NCI-H69 (cell line): ENCODE measurements at places on chromosomes 13 and 19.

GRCh38 chr19:10201176-10201575, 6.4 kb upstream of the DNMT1 start:
- no peak for DNase-seq

GRCh38 chr19:27775395-27775794, 1437.6 kb downstream of the UQCRFS1 start:
- no peak for DNase-seq

- DNase-seq = no peak
Measured at GRCh38 chr13:72868229-72868628, 86.3 kb downstream of the PIBF1 start.

- DNase-seq = no peak
Measured at GRCh38 chr13:26952551-26953143, 192.1 kb upstream of the GPR12 start.

DNA sequence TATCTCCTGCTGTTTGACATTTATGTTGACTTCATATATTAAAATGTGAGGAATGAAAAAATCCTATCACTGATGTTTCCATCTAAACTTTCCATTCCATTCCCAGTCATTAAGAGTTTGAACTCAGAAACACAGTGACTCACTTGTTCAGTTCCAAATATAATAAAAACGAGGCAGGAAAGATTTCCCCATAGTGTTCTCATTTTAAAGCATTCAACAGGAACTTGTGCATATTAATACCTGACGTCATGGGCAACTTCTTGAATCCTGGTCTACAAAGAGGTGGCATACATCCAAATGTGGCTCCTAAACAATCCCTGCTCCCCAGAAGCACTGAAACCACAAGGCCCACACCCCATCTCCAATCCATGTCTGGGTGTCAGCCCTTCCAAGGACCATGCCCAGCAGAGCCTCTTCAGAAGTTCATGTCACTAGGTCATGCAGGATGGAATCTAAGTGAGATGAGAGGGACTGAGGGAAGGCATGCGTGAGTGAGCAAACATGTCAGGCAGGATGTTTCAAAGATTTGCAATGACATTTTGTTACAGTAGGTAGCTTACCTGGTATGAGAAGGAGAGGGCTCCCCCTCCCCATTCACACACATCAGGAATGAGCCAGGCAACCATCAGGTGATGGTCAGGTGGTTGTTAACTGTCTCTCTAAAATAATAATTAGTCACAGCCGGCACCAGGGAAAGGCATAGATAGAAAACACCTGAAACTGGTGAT, 9.4 kb upstream of the ERVV-2 start:
- DNase-seq = peak; percentile 48

DNA sequence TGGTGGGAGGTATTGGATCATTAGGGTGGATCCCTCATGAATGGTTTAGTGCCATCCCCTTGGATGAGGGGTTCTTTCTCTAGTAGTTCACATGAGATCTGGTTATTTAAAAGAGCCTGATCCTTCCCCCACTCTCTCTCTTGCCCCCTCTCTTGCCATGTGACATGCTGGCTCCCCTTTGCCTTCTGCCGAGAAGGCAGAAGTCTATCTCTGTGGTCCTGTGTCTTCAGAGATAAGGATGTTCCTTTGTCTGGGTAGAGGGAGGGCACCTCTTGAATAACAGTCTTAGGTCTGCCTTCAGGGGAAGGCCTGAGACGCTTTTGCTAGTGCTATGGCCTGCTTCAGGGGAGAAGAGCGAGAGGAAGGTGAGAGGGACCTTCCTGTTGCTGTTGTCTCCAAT, 2.0 kb upstream of the ZDHHC20 start:
- no peak for DNase-seq

DNA sequence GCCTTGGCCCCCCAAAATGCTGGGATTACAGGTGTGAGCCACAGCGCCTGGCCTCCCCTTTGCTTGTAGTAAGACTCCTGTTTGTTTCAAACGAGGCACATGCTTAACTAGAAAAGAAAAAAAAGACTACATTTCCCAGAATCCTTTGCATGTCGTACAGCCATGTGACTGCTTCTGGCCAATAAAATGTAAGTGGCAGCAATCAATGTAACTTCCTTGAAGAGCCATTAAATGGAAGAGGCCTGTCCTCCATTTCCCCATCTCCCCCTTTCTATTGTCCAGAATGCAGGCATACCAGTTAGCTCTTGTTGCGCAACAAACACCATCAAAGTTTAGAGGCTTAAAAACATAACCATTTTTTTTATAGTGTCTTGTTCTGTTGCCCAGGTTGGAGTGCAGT, 10.4 kb upstream of the GPR32 start:
- DNase-seq = no peak

- no peak for DNase-seq
Measured at GRCh38 chr19:49807058-49807903, 5.8 kb downstream of the FUZ start.

GRCh38 chr13:48156466-48156865, 61.6 kb upstream of the MED4 start:
- peak; percentile 3 for DNase-seq

DNA sequence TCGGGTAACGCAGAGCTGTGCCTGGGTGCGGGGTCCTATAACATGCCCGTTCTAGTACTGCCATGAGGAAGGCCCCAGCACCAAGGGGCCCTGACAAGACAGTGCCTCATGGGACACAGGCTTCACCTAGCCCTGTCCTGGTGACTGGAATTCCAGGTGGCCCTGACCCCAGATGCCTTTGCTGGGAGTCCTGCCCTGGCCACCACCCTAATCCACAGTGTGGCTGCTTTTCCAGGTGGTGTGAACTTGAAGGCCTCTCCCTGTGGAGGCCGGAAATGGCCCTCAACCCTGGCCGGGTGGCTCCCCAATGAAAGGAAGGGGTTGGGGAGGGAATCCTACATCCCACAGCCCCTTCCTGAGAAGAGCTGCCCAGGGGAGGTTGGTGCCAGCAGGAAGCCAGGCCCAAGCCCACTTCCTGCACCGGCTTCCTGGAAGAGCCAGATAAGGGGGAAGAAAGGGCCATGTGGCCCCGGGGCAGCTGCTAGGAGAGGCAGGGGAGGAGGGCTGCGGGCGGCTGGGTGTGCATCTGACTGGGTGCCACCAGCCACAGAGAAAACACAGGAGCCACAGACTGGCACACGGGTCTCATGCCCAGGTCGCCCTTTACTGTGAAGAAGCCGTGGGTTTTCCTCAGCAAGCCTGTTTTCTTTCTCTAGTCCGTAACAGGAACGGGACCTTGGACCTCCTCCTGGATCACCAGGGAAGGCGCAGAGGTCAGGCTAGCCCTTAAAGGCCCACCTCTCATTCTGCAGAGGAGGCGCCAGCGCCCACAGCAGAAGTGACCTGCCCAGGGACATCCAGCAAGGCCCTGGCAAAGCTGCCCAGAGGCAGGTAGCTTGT, 4.7 kb downstream of the LSM4 start:
- DNase-seq = no peak

DNA sequence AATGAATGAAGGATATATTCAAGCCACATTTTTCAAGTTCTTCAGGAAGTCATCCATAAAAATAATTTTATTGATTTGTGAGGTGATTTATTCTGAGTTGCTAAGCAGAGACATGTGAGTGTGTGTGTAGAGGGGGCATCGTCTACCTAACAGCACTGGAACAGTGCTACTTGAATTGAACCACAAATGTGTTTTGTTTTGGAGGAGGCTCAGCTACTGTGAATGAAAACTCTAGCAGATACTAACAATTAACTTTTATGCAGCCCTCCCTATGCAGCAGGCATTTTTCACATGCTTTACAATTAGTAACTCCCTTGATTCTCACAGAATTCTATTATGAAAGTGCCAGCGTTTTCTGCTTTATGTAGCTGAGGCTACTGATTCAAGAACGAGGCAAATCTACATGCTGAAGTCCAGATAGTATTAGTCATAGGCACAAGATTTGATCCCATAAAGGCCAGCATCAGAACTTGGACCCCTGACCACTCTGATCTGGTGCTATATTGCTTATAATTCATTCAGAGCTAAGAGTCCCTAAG, 103.7 kb downstream of the MYO16 start:
- DNase-seq = no peak

DNA sequence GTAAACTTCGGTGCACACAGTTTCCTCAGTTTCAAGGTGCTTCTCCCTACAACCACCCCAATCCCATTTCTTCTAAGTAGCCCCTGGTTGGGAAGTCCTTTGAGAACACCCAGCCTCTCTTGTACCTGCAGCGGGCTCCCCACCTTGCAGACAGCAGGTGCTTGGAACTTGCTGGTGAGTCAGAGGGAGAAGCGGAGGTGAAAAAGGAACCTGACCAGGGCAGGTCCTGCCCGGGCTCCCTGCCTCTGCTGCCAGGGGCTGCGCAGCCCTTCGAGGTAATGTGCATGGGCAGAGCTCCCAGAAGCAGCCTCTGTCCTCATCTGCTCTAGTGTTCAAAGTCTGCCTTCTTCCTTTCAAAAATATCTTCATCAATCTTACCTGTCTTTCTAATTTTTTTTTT, 274.0 kb upstream of the SOX1 start:
- no peak for DNase-seq

- peak; percentile 91 for DNase-seq
Measured at GRCh38 chr13:110455941-110456340, 105.6 kb downstream of the RAB20 start.

DNA sequence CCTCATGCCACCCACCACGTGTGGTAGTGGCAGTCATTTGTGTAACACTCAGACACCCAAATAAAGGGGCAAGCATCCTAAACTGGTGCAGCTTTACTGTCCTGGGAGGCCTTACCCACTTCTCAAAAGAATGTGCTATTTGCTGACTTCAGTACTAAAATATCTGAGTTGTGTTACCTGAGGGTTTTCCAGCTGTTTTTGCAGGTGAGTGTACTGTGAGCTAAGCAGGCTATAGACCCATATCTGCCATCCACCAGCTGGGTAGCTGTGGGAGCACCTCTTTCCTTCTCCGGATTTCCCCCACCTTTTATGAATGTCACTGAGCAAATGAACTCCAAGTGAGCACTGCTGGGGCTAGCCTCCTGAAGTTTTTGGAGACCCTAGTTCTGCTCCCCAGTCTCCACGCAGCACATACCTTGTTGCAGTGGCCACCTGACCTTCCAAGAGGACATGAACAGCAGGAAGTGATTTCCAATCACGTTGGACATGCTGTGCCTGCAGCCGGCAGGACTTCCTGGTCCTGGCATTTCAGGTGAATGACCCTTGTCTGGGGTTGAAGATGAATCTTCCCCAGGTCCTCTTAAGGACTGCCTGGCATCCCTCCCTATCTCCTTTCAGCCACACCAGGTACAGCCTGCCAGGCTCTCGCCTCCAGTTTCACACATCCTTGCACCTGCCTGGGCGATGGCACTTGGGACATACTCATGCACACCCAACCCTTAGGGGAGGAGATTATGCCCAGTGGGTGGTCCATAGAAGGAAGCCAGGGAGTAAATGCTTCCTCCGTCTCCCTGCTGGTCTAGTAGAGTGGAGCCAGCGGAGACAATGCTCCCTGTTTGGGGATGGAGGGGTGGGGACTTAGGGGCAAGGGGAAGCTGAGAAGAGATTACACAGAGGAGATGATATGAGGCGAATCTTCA, 109.5 kb upstream of the SPATA13 start:
- peak; percentile 47 for DNase-seq

DNA sequence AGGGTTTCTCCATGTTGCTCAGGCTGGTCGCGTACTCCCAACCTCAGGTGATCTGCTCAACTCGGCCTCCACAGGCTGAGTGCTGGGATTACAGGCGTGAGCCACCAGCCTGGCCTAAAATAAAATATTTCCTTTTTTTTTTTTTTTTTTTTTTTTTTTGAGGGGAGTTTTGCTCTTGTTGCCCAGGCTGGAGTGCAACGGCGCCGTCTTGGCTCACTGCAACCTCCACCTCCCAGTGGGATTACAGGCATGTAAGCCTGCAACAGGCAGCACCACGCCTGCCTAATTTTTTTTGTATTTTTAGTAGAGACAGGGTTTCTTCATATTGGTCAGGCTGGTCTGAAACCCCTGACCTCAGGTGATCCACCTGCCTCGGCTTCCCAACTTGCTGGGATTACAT, 4.9 kb downstream of the ZNF506 start:
- DNase-seq = no peak

- DNase-seq = peak; percentile 68
Measured at GRCh38 chr13:24207841-24208667, 47.5 kb downstream of the SPATA13 start.

DNA sequence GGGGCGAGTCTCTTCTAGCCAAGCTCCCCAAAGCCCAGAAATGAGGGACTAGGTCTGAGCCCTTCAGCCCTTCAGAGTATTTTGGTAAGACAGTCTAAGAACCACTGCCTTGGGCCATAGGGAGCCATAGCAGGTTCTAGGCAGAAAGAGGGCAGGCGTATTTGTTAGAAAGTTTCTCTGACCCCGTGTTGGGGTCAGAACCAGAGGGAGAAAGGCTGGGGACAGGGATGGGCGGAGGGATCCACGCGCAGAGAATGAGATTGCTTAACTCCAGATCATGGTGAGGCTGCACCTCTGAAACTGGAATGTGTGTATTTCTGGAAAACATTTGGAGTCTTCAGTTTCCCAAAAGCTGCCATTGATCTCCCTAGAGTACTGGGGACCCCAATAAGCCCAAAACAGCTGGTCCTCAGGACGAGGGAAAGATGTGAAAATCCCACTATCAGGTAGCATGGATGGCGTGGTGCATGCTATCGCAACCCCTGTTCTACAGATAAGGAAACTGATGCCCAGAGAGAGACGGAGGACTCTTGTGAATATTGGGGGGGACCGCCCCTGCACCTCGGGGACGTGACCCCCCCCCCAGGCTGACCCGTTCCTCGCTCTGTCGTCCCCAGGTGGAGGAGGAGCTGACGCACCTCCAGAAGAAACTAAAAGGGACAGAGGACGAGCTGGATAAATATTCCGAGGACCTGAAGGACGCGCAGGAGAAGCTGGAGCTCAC, 703 bp upstream of the TPM4 start:
- no peak for DNase-seq

DNA sequence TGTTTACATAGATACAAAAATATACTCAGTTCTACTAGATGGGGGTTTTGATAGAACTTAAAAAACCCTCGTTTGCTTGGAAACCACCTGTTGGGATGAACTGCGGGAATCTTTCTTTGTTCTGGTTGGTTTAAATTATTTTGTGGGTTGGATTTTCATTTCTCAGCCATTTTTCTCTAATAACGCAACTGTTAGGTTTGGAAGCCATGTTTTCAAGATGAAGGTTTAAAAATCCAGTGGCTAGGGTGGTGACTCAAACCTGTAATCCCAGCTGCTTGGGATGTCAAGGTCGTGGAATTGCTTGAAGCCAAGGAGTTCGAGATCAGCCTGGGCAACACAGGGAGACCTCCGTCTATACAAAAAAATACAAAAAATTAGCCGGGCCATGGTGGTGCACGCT, 1.6 kb downstream of the URI1 start:
- DNase-seq = no peak
